GM12878 (cell line): ENCODE measurements at places on chromosomes 6 and 20. TPM values are rescaled to one million over a fixed set of nuclear protein-coding genes. Genes with fewer than 3 reads are reported as not detected.

Gene GSTA3
- total RNA-seq = not detected in 2 replicates

DNA sequence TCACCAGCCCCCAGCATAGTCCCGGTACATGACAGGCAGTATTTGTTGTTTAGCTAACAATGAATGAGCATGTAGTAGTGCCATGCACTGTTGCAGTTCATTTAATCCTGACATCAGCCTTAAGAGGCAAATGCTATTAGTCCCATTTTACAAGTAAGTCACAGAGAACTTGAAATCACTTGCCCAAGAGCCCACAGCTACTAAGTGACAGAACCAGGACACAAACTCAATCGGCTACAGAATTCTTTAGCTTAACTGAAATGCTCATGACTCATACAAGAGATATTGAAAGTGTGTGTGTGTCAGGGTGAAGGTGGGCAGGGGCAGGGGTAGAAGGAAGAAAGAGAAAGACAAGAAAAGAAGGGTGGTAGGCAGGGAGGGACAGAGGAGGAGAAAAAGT lies 52.7 kb downstream of the UNC5CL start:
- no peaks in the 10 kb centered on the region; the same call in 1 of the 2 replicates for H3K27me3 ChIP-seq
- no peaks in the 10 kb centered on the region for H3K4me1 ChIP-seq
- H3K27ac ChIP-seq = no peak overlapping the region
- no peak overlapping the region for H3K4me3 ChIP-seq

GRCh38 chr6:17032988-17033634 lies 68.7 kb upstream of the STMND1 start:
- no peak overlapping the region for H3K27ac ChIP-seq
- H3K4me3 ChIP-seq = no peak overlapping the region
- DNase-seq = no peak
- H3K4me1 ChIP-seq = no peaks in the 10 kb centered on the region

- H3K27ac ChIP-seq = no peak overlapping the region
- DNase-seq = no peak
- H3K36me3 ChIP-seq = no peaks in the 10 kb centered on the region
- peaks cover 40% of the 10 kb centered on the region for H3K4me1 ChIP-seq
- peaks cover 2% of the 10 kb centered on the region; the same call in 1 of the 2 replicates for H3K27me3 ChIP-seq
Measured at GRCh38 chr6:106128981-106129781, 43.0 kb downstream of the PRDM1 start.
